Parietal lobe (tissue), 2 donors: ENCODE measurements at places on chromosomes 1 and 21. TPM values are rescaled to one million over a fixed set of nuclear protein-coding genes. Genes with fewer than 3 reads are reported as not detected.

The CFAP107 gene
- not detected for total RNA-seq

The S100A6 gene
- 7.2 TPM for total RNA-seq

The JAM2 gene
- 41.0 TPM for total RNA-seq

The RGS18 gene
- total RNA-seq, result 0.94 TPM

The RASAL2 gene
- total RNA-seq, result 67.3 TPM

The CHODL gene
- 2.8 TPM for total RNA-seq

The MAB21L3 gene
- total RNA-seq, result not detected

The IL12RB2 gene
- 5.6 TPM for total RNA-seq

The ADSS2 gene
- 65.7 TPM for total RNA-seq

The MYCL gene
- 9.1 TPM for total RNA-seq

The MTF1 gene
- 5.0 TPM for total RNA-seq

The GSTM5 gene
- total RNA-seq, result 4.7 TPM

The IPO13 gene
- 23.5 TPM for total RNA-seq

The SYCP1 gene
- total RNA-seq, result not detected

The SLFNL1 gene
- total RNA-seq, result 4.4 TPM

The HMGB4 gene
- total RNA-seq, result not detected

The FALEC gene
- 1.9 TPM for total RNA-seq

The GBP7 gene
- total RNA-seq, result not detected

The LCE1E gene
- total RNA-seq, result not detected

The SLC25A34 gene
- total RNA-seq, result 1.6 TPM

The ST7L gene
- 49.8 TPM for total RNA-seq

The PLA2G2A gene
- total RNA-seq, result not detected

The RHBG gene
- not detected for total RNA-seq

The UQCRH gene
- 177 TPM for total RNA-seq

The LDLRAP1 gene
- total RNA-seq, result 1.3 TPM

The SLC1A7 gene
- not detected for total RNA-seq

The AGRN gene
- 105 TPM for total RNA-seq

The TENT5C gene
- total RNA-seq, result 2.5 TPM

The AGBL4 gene
- total RNA-seq, result 9.7 TPM

The KLHDC9 gene
- total RNA-seq, result 1.6 TPM

The ADAMTS1 gene
- total RNA-seq, result 3.4 TPM

The KCNQ4 gene
- total RNA-seq, result 1.9 TPM

The ZNHIT6 gene
- 16.9 TPM for total RNA-seq
